Colonic mucosa (tissue), 4 donors: ENCODE measurements at places on chromosomes 12 and 14. TPM values are rescaled to one million over a fixed set of nuclear protein-coding genes. Genes with fewer than 3 reads are reported as not detected.

The PRR4 gene
- total RNA-seq: 1.0 TPM

The RNASE13 gene
- not detected for total RNA-seq

The SLC38A4 gene
- total RNA-seq: 3.2 TPM

The MYF5 gene
- not detected for total RNA-seq

The FOXM1 gene
- 18.4 TPM for total RNA-seq

The KRT73 gene
- total RNA-seq: not detected

The ATL1 gene
- total RNA-seq: 11.9 TPM

The LRP1 gene
- 107 TPM for total RNA-seq

The ASIC1 gene
- 1.1 TPM for total RNA-seq

The AKAP5 gene
- total RNA-seq: 18.1 TPM

The CCND2 gene
- total RNA-seq: 180 TPM

The RASSF9 gene
- total RNA-seq: 0.32 TPM

The C1R gene
- total RNA-seq: 40.1 TPM

The B3GNT4 gene
- 0.69 TPM for total RNA-seq

The PLEKHD1 gene
- total RNA-seq: 0.10 TPM

The RFLNA gene
- 22.4 TPM for total RNA-seq

The ENDOU gene
- not detected for total RNA-seq

The SLC5A8 gene
- total RNA-seq: 0.30 TPM

The RDH16 gene
- total RNA-seq: 0.16 TPM

The SERPINA6 gene
- 5.7 TPM for total RNA-seq

The BCDIN3D gene
- 3.7 TPM for total RNA-seq

The MED6 gene
- total RNA-seq: 28.0 TPM

The ACSM4 gene
- total RNA-seq: not detected

The DYRK2 gene
- 66.0 TPM for total RNA-seq

The LRRC43 gene
- total RNA-seq: 0.57 TPM

The PLXNC1 gene
- 12.4 TPM for total RNA-seq

The LRP6 gene
- 37.9 TPM for total RNA-seq

The NOPCHAP1 gene
- 8.7 TPM for total RNA-seq

The GARIN6 gene
- not detected for total RNA-seq

The GDF11 gene
- 3.2 TPM for total RNA-seq

The P2RX2 gene
- total RNA-seq: not detected

The ITPR2 gene
- 39.3 TPM for total RNA-seq

The MORN3 gene
- total RNA-seq: not detected

The TMEM179 gene
- total RNA-seq: not detected

The FKBP11 gene
- 47.4 TPM for total RNA-seq

The CFAP54 gene
- 0.32 TPM for total RNA-seq

The HSPB8 gene
- total RNA-seq: 1.4 TPM

The TMEM132D gene
- 0.17 TPM for total RNA-seq

The GPD1 gene
- total RNA-seq: 3.4 TPM

The PIP4K2C gene
- total RNA-seq: 60.2 TPM

The GLIPR1 gene
- 1.8 TPM for total RNA-seq

The GPRC5D gene
- total RNA-seq: 0.27 TPM

The KRT6A gene
- not detected for total RNA-seq

The AMN gene
- 186 TPM for total RNA-seq

The GALNT6 gene
- 24.7 TPM for total RNA-seq

The CIDEB gene
- total RNA-seq: 12.9 TPM

The AQP5 gene
- total RNA-seq: not detected

The TEX52 gene
- not detected for total RNA-seq

The C12orf57 gene
- total RNA-seq: 206 TPM

The SDS gene
- 1.0 TPM for total RNA-seq

The IQSEC3 gene
- total RNA-seq: not detected

The GPR132 gene
- 1.0 TPM for total RNA-seq

The STRAP gene
- 108 TPM for total RNA-seq

The SLC17A8 gene
- total RNA-seq: 3.3 TPM

The LIN7A gene
- total RNA-seq: 1.8 TPM

The WBP11 gene
- total RNA-seq: 55.3 TPM
